Endothelial cell (in vitro differentiated cells): ENCODE measurements at places on chromosomes 7 and 10.

- no peak for DNase-seq
These were observed 13.2 kb downstream of the PCLO start for GRCh38 chr7:83149466-83149865.

DNA sequence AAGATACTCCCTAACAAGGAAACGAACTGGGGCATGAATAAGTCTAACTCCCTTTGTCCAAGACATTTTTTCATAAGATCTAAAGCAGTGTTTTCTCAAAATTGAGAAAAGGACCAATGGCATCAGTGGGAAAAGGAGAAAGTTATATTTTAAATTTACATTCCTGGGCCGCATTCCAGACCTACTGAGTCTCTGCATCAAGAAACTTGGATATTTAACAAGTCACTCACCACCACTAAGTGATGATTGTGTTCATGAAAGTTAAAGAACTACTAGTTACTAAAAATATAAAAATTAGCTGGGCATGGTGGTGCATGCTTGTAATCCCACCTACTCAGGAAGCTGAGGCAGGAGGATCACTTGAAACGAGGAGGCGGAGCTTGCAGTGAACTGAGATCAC is 149.6 kb upstream of the MEOX2 start:
- DNase-seq = no peak

DNA sequence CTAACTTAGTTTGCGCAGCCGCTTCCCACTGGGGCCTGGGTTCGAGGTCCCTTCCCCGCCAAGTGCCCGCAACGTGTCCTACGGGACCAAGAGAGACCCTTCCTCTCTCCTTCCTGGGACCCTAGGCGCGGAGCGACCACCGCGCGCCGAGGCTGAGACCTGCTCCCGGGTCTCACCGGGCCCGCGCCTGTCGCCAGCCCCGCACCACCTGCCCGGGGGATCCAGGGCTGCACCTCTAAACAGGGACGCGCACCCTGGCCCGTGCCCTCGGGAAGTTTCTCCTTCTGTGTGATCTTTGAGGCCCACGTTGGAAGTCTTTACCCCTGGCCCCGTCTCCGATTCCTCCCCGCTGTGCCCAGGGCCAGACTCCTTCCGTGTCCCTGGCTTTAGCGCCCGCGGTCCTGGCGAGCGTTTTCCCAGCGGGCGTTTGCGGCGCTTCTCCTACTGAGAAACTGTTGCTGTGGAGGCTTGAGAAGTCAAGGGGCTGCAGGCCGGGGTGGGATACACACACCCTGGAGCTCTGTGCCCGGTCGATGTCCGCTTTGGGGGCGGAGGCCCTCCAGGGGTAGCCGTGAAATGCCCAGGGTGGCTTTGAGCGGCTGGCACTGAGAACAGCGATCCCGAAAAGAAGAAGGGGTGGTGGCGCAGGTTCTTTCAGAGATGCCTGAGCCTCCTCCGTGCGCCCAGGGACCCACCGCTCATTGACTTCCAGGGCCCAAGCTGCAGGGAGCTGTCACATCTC is 575 bp downstream of the PLPP4 start:
- no peak for DNase-seq

GRCh38 chr7:64602518-64602917 is 39.6 kb upstream of the ZNF680 start:
- DNase-seq = no peak

DNA sequence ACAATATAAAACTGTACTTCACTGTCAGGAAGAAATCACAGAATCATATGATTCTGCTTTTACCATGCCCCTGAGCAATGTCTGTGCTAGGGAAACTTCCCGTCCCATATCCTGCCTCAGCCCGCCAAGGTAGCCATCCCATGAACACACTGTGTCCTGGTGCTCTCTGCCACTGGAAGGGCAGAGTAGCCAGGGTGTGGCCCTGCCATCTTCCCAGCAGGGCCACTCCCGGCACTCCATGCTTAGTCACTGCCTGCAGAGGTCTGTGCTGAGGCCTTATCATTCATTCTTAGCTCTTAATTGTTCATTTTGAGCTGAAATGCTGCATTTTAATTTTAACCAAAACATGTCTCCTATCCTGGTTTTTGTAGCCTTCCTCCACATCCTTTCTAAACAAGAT is 31.8 kb downstream of the AP3M1 start:
- no peak for DNase-seq
